ENCODE measurements at places on chromosomes 7 and 10.

DNA sequence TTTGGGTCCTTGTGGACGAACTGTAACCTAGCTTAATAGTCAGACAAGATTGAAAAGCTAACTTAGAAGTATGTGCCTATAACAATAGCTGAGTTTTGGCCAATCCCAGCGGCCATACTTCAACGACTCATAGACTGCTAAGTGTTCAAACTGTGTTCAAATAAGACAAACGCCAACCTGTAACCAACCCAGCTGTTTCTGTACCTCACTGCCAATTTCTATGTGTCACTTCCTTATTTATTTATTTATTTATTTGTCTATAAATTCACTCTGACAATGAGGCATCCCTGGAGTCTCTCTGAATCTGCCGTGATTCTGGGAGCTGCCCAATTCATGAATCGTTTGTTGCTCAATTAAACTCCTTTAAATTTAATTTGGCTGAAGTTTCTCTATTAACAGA lies 21.7 kb downstream of the ST8SIA6 start:
- no peak for DNase-seq

DNA sequence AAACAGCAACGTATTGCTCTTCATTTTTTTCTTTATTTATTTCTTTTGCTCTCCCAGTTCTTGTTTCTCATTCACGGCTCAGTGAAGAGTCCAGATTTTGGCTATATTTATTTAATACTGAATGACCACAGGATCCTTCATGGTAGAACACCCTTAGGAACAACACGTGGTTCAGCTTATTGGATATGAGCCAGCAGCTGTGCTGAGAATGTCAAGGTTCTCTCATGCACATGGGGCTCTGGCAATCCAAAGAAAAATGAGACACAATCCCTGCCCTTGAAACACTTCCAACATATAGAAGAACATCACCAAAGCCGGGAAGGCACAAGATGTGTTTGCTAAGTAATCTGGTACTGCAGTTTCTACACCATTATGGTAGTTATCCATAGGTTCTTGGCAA lies 852.9 kb downstream of the SORCS1 start:
- DNase-seq = no peak

DNA sequence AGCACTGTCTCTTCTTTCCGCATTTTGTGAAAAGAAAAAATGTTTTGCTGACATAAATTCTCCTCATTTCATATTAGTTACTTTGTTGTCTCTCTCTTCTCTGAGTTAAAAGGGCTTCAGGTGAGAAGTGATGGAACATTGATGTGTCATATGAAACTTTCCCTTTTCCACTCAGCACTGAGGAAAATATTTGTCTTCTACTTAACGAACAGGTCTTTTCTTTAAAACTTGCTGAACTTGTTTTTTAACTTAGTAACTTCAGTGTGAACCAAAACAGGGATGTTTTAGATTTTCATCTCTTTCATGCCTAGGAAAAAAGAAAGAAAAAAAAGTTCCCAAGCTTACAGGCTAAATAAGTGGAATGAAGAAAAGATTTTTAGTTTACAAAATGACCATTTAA lies 19.0 kb upstream of the TSPAN12 start:
- DNase-seq = no peak

- no peak for DNase-seq
These were observed 625.6 kb downstream of the SUGCT start for GRCh38 chr7:40760293-40760964.

GRCh38 chr7:22425361-22425760 lies 68.4 kb upstream of the RAPGEF5 start:
- no peak for DNase-seq

DNA sequence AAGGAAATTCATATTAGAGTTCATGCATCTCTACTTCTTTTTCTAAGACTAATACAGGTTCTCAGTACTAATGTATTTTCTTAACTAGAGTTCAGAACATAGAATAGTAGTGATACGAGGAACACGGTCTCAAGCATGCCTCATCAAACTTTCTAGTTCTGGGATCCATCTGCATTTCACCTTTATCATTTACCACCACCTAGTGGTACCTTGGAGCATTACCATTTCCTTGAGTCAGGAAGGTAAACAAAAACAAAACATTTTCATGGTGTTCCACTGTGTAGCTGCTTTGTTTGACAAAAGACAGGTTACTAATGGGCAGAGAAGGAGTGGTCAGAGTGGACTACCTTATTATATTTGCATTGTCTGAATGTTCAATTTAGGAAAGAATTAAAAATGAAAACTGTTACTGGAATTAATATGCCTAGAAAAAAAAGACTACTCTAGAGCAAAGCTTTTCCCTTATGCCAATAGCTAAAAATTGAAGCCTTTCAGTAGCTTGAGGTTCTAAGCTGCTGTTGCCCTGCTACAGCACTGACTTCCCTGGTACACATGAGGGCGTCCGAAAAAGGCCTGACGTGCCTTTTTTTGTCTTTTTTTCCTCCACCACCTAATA lies 44.5 kb downstream of the STARD3NL start:
- DNase-seq = no peak

- DNase-seq = no peak
These were observed 17.4 kb downstream of the BNIP3 start for GRCh38 chr10:131964298-131964697.

GRCh38 chr10:116756277-116756676 lies 13.9 kb upstream of the HSPA12A start:
- DNase-seq = no peak

- no peak for DNase-seq
These were observed 98.3 kb upstream of the KCNIP2 start for GRCh38 chr10:101941871-101942270.

DNA sequence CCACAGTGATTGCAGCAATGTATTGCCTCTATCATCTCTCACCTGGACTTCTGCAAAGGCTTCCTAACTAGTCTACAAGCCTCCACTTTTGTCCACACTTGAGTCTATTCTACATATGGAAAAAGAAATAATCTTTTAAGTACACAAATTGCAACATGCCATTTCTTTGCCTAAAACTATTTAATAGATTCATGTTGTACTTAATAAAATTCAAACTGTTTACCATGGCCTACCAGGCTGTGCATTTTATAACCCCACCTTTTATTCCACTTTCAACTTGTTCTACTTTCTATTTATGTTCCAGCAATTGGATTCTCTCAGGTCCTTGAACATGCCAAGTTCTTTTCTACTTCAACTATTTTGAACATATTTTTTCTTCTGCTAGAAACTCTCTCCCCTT lies 128.7 kb downstream of the GPR85 start:
- no peak for DNase-seq

- DNase-seq = no peak
These were observed 124.9 kb downstream of the ANLN start for GRCh38 chr7:36514289-36515243.

GRCh38 chr10:86261941-86262687 lies 104.5 kb downstream of the GRID1 start:
- DNase-seq = no peak

DNA sequence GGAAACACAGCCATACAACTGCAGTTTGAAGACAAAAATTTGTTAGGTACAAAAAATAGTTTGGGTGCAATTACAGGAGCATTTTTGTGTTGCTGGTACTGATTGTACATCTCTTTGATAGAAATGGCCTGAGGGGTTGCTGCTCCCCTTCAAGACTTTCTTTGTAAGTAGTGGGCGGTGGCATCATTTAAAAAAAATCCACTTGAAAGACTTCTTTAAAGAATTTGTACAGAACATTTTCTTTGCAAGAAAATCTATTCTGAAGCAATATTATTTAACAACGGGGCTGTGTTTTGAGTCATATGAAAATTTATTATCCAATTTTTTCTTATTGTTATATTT lies 144.1 kb upstream of the CAV2 start:
- DNase-seq = no peak

DNA sequence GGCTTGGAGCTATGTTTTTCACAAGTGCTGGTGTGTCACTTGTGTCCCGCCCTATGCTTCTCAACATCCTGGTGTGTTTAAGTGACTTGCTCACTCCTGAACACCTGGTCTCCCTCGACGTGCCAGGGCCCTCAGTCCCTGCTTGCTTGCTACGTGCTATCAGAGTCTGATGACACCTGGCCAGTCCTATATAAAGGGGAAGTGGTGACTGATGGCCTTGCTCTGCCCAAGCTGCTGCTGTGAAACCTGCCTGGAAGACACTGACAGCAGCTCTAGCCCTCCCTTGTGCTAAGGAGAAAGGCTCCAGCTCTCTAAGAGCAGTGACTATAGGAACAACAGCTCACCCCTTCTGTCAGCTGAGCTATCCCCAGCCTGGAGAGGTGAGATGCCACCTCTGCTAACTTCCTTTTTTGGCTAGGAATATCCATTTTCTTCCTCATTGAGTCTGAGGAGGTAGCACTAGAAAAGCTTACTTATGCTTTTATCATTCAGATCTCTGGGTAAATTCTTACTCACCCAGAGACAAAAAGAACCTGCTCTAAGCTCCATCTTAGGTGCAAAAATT lies 77.2 kb upstream of the PLXNA4 start:
- DNase-seq = no peak
